ENCODE measurements at places on chromosomes 2 and 18.

GRCh38 chr2:216786676-216787075, 73.2 kb downstream of the TNP1 start:
- no peak for DNase-seq

- DNase-seq = no peak
These were observed 8.2 kb downstream of the SLC35F6 start for GRCh38 chr2:26772064-26773001.

DNA sequence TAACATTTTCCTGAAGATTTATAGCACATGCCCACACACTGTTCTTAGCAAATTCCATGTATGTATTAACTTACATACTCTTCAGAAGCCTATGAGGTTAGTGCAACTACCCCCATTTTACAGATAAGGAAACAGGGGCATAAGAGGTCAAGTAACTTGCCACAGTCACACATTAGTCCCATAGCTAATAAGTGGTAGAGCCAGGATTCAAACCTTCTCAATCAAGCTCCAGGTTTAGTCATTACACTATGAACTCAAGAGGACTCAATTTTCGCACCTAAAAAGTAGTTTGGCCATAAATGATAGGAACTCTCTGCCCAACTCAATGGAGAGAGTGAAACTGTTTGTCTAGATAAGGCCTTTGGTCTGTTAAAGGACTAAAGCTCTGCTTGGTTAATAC, 9.7 kb upstream of the RIF1 start:
- DNase-seq = no peak

DNA sequence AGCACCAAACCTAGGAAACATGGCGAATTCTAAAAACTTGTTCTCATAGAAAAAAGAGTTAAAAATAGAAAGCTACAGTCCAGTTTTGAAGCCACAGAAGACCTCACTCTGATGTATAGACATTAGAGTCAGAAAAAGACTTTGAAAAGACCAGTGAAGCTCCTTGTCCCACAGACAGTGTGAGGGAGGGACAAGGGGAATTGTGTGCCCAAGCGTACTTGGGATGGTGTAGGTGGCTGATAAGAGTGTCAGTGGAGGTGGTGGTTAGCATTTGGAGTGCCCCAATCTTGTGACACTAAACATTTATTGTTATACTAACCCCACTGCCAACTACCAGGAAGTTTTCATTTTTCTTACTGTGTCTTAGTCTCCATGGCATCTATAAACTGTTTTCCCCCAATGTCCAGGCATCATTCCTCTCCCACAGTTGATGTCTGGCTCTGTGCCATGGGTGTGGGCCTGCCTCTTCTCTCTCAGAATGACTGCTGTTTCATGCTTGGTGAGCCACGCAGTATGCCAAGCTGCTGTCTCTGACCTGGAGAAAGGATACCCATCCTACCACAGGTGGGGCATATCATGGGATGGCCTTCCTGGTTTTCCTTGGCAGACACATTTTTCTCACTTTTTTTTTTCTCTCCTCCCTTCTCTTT, 161.4 kb downstream of the RPIA start:
- no peak for DNase-seq

DNA sequence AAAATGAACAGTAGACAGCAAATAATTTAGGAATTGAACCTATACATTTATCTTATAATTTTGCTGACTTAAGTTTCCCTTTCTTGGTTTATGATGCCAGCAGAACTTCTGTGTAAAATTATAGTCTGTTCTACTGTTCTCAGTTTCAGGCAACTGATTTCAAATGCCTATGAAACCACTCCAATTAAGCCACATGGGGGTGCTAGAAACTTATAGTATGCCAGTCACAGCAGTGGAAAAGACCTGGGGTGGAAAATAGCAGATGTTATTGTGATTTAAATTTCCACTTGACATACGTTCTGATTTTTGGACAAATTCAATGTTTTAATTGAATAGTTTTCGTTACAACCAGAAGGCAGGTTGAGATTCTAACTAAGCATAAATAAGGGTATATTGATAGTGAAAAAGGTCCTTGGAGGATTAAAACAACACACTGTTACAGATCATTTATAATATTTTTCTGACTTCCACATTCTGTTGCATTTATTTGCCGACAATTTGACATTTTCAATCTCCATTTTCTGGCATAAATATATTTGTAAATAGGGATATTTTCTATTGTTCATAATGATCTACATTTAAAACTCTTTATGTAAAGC, 61.4 kb downstream of the CPS1 start:
- DNase-seq = no peak

DNA sequence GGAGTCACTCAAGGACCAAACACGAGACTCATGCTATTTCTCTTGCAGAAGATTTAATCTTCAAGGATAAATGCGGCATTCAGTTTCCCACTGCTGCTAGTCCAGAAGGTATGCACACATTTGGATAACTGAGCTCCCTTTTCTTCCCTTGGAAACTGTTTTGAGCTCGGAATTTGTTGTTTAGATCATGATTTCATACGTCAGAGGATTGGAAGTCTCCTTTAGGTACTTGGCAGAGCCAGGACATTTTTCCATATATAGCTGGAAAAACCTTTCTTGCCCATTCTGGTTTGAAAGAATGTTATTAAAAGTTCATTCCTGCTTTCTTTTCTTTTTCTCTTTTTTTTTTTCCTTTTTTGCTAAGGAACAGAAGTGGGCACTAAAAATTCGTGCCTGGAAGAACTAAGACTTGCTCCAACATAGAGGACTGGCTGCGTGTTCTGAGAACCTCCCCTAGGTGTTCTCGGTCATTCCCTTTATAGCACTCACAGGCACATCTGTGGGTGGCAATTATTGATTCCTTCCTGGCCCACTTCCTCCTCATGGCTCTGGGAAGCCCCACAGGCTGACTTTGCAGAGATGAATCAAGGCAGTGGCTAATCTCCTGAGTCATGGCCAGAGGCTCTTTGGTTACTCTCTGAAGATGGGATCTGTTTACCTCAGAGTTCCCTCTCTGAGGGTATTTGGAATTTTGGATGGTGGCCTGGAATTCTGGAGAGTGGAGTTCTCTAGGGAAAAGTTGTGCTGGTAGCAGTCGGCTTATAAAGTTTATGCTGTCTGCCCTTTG, 104.8 kb downstream of the PLCL1 start:
- DNase-seq = no peak

DNA sequence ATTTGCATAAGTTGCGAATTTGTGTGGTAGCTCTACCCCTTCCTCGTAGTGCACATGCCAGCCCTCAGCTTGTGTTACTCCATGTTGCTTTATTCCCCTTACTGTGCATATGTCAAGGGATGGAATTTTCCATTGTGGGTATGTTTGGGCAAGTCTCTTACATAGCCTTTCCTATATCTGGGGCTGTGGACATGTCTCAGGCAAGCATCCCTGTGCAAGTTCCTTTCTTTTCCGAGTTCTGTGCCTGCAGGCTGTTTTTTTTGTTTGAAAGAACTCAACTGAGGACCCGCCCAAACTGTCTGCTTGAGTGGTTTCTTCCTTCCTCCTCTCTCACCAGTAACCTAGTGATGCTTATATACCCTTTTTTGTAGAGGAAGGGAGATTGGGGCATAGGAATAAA, 1739.1 kb upstream of the PIK3C3 start:
- DNase-seq = no peak

GRCh38 chr2:139514951-139515350, 734.8 kb upstream of the NXPH2 start:
- no peak for DNase-seq
